ENCODE measurements at places on chromosomes 13 and 19.
A peak's percentile ranks its signal among the peaks of the same experiment; 100 is the strongest.

DNA sequence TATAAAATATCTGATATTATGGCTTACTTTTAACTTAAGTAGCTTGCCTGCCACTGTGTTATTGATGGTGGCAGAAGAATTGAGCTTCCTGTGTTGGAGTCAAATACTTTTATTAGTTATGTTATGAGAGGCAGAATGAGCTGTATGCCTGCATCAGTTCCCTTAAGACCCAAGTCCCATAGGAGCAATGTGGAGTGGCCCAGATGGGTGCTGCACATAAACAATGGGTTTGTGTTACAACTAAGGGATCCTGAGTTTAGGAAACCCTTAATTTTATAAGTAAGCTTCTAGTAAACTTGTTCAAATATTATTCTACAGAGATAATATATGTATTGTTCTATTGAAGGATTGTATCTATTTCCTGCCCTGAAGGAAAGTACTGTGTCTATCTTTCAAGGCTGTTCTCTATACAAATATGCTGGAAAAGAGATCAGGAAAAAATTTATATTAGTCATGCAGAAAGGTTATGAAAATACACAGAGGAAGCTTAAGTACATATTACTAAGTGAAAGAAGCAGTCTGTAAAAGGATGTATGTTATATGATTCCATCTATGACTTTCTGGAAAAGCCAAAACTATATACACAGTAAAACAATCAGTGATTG, 2018.0 kb upstream of the PCDH20 start:
- no peak for DNase-seq

GRCh38 chr13:66922444-66922843, 307.7 kb downstream of the PCDH9 start:
- no peak for DNase-seq

DNA sequence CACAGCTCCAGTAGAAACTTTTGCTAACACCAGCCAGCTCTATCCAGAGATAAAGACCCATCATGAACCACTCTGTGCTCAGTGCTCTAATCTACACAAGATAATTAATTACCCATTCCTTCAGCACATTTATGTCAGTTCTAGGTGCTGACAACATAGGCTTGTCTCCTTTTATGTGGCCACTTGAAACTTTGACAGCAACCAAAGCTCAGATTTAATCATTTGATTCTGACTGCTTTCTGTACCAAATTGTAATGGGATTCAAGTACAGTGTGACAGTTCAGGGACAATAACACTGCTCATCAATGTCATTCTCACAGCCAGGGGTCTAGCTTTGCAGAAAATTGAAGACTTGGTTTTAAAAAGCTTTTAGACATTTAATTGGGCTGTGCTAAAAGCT, 266.6 kb downstream of the KCTD12 start:
- no peak for DNase-seq

GRCh38 chr13:76556627-76557026, 329.6 kb downstream of the KCTD12 start:
- DNase-seq = no peak

DNA sequence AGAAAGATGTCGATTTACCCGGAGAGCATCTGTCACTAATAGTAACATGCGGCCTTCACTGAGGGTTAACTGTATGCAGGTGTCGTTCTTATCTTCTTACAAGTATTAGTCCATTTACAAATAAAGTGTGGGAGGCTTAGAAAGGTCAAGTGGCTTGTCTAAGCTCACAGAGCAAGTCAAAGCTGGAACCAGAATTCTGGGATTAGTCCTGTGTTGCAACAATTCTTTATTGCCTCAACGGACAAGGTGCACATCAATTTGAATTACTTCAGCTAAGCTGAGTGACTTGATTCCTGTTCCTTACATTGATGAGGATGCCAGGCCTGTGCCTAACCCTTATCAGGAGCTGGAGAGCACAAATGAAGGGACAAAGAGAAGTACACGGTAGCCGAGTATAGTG, 1193.6 kb downstream of the UQCRFS1 start:
- DNase-seq = no peak

DNA sequence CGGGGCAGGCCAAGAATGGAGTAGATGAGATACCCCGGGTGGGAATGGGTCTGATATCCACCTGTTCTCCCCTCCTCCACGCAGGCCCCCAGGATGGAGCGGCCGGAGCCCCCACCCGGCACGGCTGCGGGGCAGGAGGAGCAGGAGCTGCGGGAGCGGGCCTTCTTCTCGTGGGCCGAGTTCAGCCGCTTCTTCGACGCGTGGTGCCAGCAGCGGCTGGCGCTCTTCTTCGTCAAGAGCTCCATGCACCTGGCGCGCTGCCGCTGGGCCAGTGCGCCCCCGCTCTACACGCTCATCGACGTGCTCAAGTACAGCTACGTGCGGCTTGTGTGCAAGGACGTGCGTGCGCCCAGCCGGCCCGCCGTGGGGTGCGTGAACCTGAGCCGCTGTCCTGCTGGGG, 1.2 kb downstream of the ZSWIM9 start:
- no peak for DNase-seq

- DNase-seq = peak; percentile 57
Measured at GRCh38 chr19:9952276-9952675, 16.0 kb upstream of the OLFM2 start.

DNA sequence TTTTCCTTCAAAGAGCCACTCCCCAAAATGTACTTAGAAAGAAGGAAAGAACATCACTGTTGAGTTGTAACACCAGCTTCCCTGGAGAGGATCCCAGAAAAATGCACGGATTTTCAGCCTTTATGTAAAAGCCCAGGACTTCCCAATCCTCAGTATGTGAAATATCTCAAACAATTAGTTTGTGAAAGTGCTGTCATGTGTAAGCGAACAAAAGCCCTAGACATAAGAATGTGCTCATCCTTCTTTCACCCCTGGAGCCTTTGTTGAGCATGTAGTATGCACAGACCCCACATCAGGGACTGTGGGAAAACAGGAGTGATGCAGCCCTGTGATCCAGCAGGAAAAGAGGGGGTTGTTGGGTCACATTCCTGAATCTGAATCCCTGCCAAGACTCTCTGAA, 441.4 kb upstream of the ZNF507 start:
- no peak for DNase-seq

GRCh38 chr13:67184247-67184646, 45.9 kb downstream of the PCDH9 start:
- no peak for DNase-seq

GRCh38 chr19:43687660-43687997, 17.7 kb upstream of the PLAUR start:
- no peak for DNase-seq

GRCh38 chr13:85976242-85976641, 177.0 kb upstream of the SLITRK6 start:
- DNase-seq = no peak

- DNase-seq = no peak
Measured at GRCh38 chr13:63864171-63864902, 2448.7 kb upstream of the PCDH20 start.

- DNase-seq = peak; percentile 94
Measured at GRCh38 chr19:55437410-55437809, 5.7 kb downstream of the SHISA7 start.

DNA sequence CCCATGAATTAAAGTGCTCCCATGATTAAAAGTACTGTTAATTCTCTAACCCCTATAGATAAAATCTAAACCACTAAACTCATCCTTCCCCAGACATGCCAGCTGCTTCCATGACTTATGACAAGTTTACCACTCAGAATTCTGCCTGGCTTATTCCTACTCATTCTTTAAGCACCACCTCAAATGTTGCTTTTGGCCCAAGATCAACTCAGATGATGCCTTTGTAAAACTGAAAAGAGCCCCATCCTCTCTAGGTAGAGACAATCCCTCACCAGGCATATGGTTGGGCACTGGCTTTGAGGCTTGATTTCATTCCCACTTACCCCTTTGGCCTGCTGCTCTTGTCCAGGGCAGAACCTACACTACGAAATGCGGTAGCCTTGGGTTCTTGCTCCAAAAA, 250.0 kb downstream of the DNAJC15 start:
- no peak for DNase-seq

DNA sequence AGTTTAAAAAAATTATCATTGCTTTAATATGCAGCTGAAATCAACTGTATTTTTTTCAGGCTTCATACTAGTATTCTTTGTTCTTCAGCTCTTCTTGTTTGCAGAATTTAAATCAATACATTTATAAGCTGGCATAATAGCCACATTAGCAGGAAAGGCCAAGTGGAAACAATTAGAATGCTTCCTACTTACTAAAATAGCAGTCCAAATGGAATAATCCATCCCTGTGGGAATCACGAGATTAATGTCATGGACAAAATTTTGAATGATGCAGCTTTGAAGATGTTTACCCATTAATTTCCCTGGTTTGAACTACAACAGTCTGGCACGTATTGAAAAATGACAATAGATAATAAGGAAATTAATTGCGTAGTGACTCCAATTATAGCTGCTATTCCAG, 2650.8 kb downstream of the PCDH9 start:
- DNase-seq = no peak

- no peak for DNase-seq
Measured at GRCh38 chr19:16315825-16316505, 8.7 kb upstream of the KLF2 start.

DNA sequence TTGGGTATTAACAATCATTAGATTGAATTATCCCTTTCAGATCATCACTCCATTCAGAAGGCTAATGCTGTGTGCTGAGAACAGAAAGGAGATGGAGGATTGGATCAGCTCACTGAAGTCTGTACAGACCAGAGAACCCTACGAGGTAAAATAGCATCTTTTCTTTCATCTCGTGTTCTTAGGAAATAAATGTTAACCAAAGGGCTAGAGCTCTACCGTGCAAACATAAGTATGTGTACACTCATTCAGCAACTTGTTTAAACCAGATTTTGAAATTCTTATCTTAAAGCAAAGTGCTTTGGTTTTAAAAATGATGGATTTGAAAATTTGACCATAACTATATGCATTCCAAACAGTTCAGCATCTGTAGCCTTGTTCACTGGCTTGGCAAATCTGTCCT, 106.8 kb downstream of the DGKH start:
- DNase-seq = no peak

- DNase-seq = no peak
Measured at GRCh38 chr13:111217641-111218040, 102.5 kb downstream of the ARHGEF7 start.

DNA sequence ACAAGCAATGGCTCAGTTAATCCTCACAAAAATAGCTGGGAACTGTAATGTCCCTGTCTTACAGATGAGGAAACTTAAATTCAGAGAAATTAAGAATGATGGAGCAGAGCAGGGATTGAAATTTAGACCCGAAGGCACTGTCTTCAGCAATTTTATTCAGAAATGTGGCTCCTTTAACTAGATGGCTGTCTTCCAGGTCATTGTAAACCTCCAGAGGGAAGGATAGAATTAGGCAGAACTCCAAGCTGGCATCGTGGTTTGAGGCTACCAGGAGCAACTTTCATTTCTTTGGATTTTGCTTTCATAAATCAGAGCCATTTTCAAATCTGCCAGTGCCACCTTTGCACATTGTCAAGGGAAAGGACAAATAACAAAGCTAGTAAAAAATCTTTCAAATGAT, 339.0 kb downstream of the DCT start:
- DNase-seq = no peak

DNA sequence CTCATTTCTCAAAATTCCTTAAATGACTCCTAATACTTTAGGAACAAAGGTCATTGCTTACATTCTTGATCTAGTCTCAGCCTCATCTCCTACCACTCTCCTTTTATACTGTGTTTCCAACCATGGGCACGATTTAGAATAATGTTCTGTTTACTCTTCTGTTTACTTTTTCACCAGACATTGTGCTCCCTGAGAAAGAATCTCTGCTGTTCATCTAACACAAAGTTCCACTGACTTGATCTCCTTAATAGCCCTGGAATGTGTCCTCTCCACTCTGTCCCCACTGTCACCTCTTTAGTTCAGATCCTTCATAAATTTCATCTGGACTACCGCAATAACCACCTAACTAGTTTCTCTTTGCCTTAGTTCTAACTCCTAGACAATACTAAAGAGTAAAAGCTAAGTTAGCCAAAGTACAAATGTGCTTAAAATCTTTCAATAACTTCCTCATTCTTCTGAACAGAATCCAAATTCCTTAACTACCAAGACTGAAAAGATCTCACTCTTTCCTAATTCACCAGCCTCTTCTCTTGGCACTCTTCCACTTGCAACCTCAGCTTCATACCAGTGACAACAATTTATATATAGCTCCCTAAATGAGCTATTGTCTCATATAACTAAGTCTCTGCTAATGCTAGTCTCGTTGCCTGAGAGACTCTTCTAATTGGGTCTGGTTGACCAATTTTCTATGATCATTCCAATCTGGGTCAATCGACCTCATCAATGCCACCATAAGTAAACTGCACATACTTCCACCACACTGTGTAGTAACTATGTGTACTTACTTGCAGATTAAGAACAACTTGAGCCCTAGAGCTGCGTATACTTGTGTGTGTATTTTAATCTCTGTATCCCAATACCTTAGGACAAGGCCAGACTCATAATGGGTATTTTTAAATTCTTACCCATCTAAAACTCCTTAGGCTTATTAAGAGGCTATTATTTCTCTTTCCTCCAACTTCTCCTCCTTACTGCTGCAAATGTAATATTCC, 179.9 kb downstream of the VWA8 start:
- DNase-seq = no peak
